ENCODE measurements at places on chromosomes 16 and 17.

DNA sequence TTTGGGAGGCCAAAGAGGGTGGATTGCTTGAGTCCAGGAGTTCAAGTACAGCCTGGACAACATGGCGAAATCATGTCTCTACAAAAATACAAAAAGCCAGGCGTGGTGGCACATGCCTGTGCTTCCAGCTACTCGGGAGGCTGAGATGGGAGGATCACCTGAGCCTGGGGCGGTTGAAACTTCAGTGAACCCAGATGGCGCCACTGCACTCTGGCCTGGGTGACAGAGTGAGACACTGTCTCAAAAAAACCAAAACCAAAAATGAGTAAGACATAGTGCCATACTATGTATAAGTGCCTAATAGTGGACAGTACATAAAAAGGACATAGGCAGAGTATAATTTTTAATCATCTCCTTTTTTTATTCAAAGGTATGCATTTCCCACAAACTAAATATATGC, 4.0 kb downstream of the CTC1 start:
- DNase-seq = no peak

DNA sequence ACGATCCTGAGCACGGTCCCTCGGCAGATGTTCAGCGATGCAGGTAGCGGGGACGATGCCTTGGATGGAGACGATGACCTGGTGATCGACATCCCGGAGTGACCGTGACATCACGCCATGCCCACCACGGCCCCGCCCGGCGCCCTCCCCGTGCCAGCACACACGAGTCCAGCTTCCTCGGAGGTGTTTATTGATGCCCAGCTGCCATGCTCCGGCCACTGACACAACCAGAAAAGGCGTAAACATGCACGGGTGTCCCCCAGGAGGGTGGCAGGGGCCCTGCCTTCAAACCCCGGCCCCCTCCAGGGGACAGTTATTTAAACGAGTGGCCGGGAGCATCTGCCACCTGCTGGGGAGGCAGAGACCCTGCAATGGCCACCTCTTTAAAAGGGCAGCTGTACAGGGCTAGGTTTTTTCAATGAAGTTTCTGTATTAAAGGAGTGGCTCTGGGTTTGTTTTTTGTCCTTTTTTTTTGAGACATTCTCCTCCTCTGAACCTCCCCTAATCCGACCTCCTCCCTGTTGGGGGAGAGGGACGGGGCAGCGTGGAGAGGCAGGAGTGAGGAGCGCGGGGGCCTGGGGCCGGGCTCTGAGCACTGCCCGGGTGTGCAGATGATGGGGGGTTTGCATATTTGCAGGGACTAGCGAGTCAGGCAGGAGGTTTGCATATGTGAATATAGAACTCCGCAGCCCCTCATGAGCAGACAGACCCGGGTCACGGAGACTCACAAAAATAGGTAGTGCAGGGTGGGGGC, 5.3 kb downstream of the DOC2A start:
- no peak for DNase-seq

DNA sequence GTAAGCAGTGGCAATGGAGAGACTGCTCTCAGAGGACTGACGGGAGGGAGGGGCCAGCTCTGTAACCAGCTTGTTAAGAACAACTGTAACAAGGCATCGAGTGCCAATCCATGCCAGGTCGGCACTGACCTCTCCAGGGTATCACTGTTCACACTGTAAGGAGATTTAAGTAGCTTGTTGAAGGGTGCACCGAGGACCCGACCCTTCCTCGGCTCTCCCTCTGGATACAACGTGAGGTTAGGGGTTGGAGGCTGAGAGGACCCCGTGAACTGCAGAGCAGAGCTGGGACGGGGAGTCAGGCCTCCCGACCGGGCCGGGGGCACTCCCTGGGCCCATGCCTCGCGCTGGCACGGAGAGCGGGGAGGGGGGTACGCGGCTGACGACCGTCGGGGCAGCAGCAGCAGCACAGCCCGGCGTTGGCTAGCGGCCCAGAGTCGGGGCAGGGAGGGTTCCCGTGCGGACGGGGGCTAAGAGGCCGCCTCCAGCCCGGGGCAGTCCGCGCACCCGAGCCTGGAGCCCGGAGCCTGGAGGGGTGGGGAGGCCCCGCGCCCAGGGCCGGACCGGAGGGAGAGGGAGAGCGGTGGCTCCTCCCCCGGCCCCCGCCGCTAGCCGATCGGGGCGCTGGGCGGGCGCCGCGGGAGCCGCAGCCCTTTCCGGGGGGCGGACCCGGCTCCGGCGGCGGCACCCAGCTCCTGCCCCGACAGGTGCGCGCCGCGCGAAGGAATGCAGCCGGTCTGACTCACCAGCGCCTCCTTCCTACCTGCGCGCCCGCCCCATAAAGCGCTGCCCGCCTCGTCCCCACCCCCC, at the start of gene ITGB4:
Gene ITGB4, plus strand, starts transcription at position 804 of the 807 bp plus-strand sequence. CDS start 3,245 bp downstream, outside the sequence.
- no peak for DNase-seq

DNA sequence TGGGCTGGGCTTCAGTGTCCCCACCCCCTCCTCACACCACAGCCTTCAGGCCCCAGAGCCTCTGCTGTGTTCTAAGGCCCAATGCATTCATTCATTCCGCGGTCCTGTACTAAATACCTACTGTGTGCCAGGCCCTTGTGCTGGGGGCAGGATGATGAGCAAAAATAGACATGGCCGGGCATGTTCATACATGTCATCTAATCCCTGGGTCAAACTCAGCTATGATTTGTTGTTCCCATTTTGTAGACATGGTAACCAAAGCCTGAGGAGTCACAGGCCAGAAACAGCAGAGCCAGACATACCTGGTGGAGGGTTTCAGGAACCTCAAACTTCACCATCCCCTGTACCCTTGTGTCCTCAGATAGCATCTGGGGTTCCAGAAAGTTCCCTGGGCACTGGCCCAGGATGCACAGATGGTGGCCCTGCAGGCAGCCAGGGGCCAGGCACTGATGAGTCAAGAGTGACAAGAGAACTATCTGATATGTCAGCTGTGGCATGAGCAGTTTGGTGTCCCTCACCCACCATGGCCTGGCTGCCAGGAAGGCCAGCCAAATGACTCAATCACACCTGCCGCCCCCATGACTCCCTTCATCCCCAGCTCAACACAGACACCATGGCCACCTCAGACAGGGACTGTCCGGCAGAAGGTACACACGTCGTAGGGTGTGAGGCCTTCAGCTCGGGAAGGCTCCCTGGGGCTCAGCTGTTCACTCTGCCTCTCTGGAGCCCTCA, 2.7 kb upstream of the RRAD start:
- DNase-seq = no peak

DNA sequence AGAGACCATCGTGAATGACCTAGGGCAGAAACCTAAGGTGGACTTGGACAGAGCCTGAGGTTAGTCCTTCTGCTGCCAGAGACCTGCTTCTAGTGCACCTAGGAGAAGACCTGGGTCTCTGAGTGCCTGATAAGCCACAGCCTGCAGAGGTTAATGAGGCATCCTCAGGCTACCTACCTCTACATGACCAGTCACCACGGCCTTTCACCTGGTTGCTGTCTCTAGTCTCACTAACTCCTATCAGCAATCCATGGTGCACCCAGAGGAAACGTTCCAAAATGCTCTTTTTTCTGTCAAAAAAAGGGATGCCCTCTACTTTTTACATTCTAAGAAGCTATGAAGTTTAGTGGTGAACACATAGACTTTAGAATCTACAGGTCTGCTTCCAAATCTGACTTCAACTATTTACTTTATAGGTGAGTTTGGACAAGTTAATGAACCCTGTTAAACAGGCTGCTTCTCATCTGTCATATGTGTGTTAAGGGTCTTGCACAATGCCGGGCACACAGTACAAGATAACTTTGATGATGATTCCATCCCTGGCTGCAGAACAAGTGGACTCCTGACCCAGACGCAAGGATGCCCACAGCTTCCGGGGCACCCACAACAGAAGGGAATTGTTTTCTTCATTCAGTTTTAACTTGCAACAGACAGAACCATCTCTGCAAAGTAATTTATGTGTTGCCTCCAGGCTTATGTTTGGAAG, 469.9 kb upstream of the CDH5 start:
- DNase-seq = no peak

Measured in left hindlimb (tissue), 1 donor.